ENCODE measurements at places on chromosomes 16 and 17.

DNA sequence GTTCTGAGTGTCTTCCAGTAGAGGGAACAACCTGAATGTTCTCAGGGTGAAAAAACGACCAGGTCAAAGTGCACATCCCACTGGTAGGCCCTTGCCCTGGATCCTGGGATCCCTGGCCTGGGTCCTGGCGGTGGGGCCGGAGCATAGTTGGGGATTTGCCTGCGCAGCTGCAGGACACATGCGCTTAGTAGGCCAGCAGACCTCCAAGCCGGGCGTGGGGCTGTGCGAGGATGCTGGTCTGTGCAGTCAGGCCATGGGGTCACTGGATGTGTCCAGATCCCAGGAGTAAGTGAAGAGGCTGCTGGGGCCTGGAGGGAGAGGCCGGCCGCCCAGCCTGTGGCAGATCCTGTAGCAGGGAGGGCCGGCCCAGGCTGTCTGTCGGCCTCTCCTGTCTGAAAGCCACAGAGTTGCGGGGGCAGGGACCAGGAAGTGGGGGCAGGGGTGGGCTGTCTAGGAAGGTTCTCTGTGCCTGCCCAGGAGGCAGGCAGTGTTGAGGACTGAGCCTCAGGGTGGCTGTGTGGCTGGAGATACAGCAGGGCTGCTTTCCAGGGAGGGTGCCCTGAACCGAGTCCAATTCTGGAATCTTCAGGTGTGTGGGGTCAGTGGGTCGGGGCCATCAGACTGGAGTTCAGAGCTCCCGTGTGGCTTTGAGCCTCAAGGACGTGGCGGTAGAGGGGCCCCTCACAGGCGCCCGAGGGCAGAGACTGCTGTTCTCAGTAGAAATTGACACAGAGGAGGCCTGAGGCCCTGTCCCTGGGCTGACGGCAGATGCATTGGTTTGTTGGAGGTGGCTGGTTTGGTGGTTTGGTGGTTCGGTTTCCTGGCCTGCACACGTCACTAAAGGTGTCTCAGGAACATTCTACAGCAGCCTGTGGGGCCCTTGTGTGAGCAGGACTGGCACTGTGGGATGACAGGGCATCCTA, 17.2 kb upstream of the NUDT16L1 start:
- DNase-seq: no peak

- no peak for DNase-seq
Observed at GRCh38 chr16:57669476-57670162, 1.5 kb downstream of the ADGRG3 start.

- DNase-seq: no peak
Observed at GRCh38 chr17:76077584-76078110, 1.3 kb upstream of the ZACN start.

- DNase-seq: no peak
Observed at GRCh38 chr16:49806446-49806845, 49.5 kb downstream of the ZNF423 start.

DNA sequence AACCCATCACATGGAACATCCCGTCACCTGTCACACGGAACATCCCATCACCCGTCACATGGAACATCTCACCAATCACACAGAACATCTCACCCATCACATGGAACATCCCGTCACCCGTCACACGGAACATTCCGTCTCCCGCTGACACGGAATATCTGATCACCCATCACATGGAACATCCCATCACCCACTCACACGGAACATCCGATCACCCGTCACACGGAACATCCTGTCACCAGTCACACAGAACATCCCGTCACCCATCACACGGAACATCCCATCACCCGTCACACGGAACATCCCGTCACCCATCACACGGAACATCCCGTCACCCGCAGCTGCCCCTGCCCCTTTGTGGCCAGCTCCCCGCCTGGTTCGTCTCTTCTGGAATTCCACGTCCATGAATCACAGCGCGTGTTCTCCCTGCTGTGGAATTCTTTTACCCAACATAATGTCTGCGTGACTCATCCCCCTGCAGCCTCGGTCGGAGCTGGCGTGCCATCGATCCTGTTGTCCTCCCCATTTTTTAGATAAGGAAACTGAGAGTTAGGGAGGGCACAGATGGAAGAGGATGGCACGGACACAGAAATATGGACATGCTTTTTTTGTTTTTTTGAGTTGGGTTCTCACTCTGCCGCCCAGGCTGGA, 5.6 kb downstream of the CPNE7 start:
- DNase-seq: no peak

GRCh38 chr17:17779015-17779611, 57.7 kb downstream of the SREBF1 start:
- DNase-seq: no peak

DNA sequence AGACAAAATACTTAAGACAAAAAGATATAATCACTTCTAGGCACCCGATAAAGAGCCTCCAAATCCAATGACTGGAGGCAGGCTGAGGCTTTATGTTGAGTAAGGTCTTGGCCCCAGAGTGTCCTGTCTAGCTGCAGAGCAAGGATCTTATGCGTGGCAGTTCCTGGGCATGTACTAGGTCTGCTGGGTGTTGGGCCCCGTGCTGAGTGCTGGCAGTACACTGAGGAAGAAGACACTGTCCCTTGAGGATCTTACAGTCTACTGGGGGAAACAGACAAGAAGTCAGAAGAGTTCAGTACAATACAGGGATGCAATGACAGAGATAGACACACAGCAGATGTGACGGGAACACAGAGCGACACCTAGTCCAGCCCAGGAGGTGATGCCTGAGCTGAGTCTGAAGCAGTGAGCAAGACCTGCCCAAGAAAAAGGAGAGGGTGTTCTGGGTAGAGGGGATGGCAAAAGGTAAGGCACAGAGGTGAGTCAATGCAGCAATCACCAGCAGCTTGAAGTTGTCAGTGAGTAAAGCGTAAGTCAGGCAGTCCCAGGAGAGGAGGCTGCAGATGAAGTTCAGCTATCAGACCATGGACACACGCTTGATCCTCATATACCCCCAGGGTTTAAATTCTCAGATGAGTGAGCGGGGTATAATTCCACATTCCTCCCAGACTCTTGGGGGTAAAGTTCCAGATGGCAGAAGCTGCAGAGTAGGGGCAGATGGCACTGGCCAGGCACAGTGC, 18.1 kb downstream of the MAP3K14 start:
- no peak for DNase-seq

DNA sequence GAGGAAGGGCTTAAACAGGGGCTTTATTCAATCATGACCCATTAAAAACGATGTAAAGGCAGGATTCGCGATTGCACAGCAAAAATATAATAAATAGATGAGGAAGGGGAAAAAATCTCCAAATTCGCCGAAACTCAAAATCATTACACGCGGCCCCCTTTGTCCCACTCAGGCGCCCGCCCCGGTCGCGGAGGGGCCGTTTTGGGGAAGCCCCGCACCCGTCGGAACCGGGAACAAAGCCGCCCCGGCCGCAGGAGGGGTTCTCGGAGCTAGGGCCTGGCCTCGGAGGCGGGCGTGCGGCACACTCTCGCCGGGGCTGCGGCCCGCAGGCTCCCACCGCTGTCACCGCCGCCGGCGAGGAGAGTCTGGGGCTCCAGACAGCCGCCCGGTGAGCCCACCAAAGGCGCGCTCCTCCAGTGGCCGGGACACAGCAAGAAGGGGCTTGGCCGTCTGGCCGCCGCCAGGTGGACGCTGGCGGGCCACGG, 521 bp downstream of the C16orf87 start:
- no peak for DNase-seq

DNA sequence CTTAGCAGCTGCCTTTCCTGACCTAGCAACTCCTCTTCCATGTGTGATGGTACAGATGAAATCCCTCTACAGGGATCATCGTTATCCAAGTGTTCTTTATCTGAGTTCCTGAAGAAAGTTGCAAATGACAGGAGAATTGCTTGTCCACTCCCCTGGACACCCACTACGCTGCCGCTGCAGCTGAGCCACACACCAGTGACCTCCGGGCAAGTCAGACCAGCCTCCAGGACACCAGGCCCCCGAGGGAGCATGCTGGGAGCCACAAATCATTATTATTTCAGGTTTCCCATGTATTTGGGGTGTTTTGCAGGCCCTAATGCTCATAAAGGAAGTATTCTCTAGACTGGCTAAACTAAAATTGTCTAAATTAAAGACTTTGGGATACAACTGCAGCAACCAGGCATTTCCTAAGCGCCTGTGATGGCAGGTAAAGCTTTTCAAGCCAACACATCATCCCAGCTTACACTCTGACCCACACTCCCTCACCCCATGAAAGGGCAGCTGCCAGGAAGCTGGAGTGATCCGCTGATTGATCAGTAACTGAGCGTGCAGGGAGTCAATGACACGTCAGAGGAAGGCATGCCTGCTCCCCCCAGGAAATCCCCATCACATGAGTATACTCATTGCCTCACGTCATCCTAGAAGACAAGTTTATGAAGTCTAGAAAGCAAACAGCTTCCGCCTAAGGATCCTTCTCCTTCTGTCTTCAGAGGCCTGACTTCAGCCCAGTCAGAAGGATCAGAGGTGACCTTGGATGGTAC, 14.4 kb downstream of the FA2H start:
- DNase-seq: no peak

- DNase-seq: no peak
Observed at GRCh38 chr17:3870871-3871306, 22.0 kb downstream of the CAMKK1 start.

- DNase-seq: no peak
Observed at GRCh38 chr17:48545022-48545375, at the start of gene HOXB2. Gene HOXB2, minus strand, starts transcription at chr17:48545109. Its CDS starts 198 bp downstream, at chr17:48544911.

DNA sequence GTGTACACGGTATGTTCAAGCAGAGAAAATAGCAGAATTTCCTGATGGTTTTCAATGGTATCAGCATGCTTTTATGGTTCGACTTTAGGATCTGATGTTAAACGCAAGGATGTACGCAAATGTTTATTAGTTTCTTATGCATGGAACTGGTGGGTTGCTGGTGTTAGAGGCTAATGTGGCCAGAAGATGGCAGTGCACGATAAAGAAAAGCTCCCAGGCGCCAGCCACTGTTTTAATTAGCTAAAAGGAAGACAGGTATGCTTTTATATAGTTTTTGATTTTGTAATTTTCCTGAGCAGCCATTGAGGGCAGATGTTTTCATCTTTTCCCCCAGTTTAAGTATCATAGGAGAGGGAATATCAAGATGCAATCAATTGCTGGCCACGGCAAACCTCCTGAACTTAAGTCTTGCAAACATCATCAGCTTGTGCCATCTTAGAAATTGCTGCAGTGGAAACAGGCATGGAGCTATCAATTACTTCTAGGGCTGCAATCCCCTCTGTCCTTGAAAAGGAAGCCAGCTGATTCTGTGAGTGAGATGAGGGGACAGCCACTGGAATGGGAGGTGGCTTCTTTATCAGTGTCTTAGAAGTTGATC, 648.5 kb upstream of the RBFOX1 start:
- DNase-seq: no peak

DNA sequence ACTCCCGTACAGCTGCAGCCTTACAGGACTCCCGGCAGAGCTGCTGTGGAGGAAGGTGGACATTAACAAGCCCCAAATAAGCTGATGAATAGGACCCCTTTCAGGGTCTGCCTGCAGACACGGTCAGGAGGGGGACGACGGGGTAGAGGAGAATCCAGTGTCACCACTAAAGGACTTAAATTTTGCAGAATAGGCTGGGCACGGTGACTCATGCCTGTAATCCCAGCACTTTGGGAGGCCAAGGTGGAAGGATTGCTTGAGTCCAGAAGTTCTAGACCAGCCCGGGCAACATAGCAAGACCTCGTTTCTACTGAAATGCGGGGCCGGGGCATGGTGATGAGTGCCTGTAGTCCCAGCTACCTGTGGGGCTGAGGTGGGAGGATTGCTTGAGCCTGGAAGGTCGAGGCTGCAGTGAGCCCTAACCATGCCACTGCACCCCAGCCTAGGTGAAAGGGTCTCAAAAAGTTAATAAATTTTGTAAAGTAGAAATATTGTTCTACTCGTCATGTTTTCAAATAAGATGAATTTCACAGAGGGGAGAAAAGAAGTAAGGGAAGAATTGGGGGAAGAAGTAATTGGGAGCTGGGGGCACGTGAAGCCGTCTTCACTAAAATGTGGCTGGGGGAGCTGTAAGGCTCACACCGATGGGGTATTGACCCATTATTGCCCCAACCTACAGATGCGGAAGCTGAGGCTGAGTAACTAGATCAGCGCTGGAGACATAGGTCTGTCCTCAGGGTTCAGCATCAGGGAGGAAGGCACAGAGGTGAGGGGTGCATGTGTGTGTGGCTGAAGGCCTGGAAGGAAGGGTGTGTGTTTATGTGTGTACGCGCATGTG, 4.7 kb downstream of the LITAFD start:
- no peak for DNase-seq

GRCh38 chr17:69497161-69497560, 82.7 kb downstream of the MAP2K6 start:
- no peak for DNase-seq

DNA sequence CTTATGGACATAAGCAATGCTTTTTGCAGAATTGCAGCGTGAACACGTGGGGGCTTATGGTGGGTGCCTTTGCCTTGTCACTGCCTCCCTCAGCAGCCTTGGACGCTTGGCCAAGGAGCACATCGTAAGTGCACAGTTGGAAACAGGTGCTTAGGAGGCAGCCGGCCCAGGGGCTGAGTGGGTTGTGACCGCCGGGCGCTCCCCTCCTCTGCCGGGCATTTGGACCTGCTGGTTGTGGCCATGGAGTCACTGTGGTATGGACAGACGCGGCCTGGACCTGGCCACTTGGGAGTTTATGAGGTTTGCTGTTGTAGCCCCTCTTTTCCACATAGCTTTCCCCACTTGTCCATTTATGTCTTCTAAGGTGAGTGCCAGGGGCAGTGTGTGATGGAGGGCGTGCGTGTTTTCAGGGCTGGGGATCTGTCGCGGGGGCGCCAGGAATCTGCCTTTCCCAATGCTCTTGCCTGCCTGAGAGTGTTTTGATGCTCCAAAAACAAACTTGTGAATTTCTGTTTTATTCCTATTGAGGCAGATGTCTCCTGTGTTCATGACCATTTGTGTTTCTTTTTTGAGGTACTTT, 49.2 kb downstream of the PDPK1 start:
- no peak for DNase-seq

- DNase-seq: no peak
Observed at GRCh38 chr17:12922120-12922519, 95.7 kb downstream of the ELAC2 start.

DNA sequence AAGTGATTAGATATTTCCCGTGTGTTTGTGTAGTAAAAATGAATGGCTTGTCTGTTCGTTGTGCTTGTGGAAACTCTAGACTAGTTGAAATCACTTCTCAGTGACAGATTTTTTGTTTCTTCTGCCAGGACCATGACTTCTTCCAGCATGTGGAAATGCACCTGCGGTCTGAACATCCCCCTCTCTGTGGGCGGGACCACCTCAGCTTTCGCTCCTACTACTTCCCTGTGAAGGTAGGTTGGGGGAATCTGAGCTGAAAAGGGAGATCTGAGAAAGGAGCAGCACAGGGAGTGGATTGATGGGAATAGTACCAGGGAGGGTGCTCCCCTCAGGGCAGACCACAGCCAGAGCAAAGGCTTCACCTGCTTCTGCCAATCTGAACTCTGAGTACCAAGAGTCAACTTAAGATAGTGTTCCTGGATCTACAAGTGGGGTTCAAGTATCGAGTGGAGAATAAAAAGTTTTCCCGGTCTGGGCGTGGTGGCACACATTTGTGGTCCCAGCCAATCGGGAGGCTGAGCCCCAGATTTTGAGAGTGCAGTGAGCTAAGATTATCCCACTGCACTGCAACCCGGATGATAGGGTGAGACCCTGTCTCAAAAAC, 47.5 kb downstream of the SF3B3 start:
- DNase-seq: no peak

Data from vagina (tissue), 2 donors.